ENCODE measurements at places on chromosomes 3 and 15. TPM values are rescaled to one million over a fixed set of nuclear protein-coding genes. Genes with fewer than 3 reads are reported as not detected.

Gene CCR9
- not detected for total RNA-seq

DNA sequence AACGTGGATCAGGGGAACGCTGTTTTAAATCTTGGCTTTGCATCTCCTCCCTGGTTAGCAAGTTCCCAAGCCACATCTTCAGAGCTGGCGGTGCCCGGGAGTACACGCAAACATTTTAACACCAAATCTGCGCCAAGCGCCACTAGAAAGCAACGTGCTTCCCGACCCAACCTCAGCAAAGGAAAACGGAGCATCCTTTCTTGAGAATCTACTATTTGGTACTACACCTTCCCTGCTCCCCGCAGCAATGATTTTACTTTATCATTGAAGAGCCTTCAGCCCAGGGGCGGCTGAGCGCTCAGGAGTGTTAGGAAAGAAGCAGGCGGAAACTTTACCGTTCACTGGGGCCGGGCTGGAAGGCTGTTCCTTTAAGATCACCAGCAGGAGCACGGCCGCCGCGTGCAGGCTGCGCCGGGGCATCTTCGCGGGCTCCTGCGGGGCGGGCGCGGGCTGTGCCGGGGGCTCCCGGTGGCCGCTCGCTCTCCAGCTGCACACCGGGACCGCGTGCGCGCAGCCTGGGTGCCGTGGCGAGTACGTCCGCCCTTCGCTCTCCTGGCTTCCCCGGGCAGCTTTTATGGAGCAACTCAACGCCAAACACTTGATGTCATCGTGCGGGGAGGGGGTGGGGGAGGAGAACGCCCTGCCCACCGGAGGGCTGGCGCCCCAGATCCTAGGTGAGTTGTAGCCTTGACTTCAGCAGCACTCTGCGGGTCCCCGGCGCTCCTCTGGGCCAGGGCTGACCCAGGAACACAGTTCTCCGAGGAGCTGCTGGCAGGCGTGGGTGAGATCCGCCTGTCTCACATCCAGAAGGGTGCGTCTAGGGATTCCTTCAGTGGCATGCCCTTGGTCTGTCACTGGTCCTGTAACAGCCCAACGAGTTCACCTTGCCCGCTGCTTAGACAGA, at the start of gene CA12:
CA12 (minus strand) TSS at position 546 of the 904 bp plus-strand sequence; CDS start at position 420, 126 bp downstream.
- DNase-seq = peak; percentile 20

Gene CLDN11
- total RNA-seq = 2.5 TPM

Gene IL5RA
- 0.27 TPM for total RNA-seq

All from heart right ventricle (tissue), 16 donors.